T-helper 2 cell treated with Interferon-gamma antibody and Interleukin-4, amounts not matched to agents 5 μg/mL and 100 μg/mL, for 36 hours (primary cell): ENCODE measurements at places on chromosomes 13 and 19.

- no peak for DNase-seq
Measured at GRCh38 chr19:10826846-10827245, 9.2 kb downstream of the TMED1 start.

DNA sequence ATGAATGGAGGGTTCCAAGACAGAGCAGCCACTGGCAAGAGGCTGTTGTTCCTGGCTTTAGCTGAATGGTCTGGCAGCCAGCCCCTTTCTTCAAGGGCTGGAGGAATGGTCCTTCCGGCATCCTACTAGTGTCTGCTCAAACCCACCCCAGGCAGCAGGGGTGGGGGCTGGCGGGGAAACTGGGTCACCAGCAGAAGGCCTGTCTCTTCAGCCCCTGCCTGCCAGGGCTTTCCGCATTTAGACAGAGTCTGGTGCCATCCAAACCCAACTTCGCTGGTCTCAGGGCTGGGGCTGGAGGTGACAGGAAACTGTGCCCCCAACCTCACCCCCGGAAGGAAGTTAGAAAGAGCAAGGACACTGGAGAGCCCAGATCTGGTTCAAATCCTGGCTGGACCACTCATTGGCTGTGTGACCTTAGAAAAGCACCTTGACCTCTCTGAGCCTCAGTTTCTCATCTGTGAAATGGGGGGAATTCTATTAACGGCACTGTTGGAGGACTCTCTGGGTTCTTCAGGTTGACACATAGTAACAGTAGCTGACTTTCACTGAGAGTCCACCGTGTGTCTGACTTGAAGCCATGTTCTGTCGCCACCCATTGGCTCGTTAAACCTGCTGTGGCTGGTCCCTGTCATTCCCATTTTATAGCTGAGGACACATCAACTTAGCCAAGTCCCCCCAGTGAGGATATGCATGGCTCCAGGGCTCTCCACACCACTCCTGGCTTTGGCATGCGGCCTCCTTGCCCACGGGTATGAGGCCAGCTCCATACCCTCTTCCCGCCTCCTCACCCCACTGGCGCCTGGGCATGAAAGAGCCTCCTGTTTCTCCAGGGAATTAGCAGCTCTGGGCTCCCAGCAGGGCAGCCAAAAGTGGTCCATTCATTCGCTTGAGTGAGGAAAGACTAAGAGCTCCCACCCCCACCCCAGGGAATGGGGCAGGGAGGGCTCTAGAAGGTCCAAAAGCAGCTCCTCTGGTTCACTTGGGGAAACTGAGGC is 2.5 kb upstream of the NR2C2AP start:
- DNase-seq, result no peak

DNA sequence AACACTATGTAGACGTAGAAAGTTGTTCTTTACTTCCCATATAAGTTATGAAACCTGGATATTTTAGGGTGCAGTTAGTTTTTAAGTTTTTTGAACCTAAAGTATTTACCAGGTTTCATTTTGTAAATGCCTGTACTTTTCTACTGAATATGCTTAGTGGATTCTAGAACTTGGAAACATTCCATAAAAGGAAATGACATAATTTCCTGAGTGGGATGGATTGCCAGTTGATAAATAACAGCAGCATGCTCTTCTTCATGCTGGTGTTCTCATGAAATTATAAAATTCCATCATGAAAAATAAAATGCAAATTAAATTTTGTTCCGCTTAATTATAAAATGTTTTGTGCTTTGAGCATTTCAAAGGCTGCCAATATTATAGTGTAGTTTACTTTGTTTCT is 362.2 kb upstream of the PCDH20 start:
- no peak for DNase-seq

- no peak for DNase-seq
Measured at GRCh38 chr13:80400164-80400864, 59.4 kb upstream of the SPRY2 start.
